ENCODE measurements at places on chromosomes 4 and X.

DNA sequence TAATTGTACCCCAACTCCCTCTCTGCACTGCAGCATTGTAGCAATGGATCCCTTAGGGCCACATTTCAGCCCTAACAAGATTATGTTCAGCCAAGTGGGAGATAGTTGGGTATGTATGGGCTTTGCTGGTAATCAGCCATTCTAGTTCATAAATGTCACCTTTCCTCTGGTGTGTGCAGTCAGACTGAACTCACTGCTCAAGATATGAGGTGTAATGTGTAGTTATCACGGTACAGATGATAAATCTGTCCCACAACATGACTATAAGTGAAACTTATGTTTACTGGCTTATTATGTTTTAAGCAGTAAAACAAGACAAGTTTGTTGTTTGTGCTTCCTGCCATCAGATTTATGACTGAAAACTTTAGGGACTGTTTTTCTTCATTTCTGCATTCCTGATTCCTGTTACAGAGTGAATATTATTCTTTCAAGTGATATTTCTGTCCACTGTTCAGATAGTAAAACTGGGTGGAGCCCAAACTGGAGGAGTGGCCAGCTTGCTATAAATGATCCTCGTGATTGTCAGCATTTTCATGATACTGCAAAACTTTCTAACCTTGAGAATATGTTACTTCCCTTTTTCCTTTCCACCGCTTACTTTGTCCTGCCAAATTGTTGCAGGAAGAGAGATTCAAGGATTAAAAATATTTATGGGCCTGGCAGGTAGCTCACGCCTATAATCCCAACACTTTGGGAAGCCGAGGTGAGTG lies 44.9 kb downstream of the ANAPC4 start:
- no peak for DNase-seq

DNA sequence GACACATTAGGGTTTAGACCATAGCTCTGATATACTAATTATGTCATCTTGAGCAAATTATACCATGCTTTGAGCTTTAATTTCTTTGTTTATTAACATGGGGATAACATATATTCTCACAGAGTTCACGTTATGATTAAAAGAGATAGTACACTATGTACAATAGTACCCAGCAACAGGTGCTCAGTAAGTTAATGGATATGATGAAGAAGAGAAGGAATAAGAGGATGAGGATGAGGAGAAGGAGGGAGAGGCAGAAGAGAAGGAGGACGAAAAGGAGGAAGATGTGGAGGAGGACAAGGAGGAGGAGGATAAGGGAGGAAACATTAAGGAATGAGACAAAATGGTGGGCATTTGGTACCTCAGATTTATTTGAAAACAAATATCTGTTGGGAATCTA lies 260.4 kb downstream of the SH2D1A start:
- no peak for DNase-seq

DNA sequence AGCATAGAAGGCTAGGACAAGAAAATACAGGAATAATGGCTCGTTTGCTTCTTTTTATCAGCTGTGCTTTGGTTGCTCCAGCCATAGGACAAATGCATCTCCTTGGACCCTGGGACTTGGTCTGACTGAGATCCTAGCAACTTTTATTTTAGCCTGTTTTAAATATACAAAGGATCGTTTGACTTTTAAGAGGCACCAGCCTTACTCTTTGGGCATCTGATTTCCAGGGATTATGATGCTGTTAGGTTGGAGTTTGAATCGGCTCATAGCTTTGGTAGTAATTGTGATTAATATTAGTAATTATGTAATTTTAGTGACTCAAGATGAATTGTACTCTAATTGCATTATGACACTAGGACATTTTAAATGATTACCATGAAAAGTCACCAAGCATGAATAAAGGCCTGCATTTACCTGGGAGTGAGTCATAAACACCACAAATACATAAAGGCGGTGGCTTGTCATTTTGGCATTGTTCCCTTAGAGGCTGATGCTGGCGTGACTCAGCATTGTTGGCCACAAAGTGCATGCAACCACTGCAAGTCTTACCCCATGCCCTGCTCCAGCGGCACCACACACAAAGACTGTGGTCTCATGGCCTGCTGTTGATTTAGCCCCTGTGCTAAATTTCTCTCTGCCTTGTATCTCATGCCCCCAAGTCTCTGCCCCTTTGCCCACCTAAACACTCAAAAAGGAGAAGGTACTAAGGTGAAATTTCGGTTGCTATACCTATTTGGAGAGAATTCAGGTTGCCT lies 12.4 kb downstream of the GPAT3 start:
- DNase-seq: peak; percentile 21

GRCh38 chr4:23878912-23879732 lies 10.7 kb downstream of the PPARGC1A start:
- no peak for DNase-seq

DNA sequence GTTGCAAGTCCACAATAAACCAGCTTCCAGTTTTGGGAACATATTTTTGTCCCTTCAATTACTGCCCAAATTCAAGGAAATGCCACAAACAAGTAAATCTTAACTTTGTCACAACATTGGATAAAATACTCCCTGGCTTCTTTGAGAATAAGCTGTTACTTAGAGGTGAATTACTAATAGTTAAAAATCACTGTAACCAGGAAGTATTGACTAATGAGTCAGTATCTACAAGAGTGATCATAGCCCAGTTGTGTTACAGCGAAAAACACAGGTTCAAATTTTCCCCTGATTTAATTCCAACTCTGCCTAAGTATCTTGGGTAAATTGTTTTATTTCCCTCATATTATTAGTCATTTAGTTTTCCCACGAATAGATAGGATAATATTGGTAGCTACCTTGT lies 291.2 kb upstream of the PPARGC1A start:
- DNase-seq: no peak

DNA sequence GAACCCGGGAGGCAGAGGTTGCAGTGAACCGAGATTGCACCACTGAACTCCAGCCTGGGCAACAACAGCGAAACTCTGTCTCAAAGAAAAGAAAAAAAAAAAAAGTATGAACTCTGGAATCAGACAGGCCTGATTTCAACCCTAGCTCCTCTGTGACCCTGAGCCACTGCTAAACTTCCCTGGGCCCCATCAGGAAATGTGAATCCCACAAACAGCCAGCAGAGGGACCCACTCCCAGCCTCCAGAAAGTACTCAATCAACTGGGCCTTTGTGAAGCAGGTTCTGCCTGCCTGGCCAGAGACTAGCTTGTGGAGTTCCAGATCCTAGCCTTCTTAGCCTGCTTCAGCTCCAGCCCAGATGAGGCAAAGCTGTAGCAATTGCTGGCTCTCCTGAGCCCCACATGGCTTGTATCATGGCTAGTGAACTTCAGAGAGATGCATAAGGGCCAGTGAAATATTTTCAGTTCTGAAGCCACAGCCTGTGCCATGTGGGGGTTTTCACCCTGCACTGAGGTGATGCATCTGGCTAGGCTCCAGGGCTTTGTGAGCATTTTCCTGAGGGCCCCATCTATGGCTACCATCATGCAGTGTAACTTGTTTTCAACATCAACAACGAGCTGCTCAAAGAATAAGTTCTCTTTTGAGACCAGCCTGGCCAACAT lies 7.2 kb upstream of the IDS start:
- no peak for DNase-seq

DNA sequence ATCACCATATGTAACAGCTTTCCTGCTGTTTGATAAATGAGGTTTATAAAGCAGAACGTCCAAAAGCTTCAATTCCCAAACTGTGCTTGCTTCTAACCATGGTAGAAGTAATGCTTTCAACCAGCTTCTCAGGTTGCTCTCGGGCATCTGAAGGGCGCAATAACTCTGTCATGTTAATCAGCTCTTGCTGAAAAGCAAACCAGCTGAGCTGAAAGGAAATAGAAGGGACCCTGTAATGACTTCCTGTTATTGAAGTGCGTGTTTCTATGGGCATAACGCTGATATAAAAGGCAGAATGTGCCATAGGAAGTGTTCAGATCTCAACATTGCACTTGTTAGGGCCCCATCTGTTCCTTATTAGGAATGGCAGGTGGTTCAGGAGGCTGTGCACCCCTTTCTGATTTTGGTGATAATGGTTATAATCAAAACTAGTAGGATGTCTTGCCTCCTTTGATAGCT lies 21.2 kb downstream of the HERC3 start:
- DNase-seq: no peak

- no peak for DNase-seq
These were observed 185.0 kb upstream of the GPRIN3 start for GRCh38 chr4:89492581-89493071.

DNA sequence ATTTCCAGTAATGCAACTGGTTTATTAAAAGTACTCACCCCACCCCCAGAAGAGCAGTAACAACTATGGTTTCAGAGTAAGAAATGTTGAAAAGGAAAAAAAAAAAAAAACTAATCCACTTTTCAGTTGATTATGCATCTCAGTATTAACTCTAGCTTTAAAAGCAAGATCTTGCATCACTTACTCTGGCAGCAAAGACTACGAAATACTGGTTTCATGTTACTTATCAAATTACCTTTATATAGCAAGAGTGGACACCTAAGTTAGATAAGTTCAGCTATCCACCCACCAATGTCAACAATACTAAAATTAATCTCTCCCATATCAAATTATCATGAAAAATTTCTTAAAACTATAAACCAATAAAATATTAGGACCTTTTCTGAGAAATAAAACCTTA lies 105.0 kb downstream of the ABCB7 start:
- DNase-seq: no peak

DNA sequence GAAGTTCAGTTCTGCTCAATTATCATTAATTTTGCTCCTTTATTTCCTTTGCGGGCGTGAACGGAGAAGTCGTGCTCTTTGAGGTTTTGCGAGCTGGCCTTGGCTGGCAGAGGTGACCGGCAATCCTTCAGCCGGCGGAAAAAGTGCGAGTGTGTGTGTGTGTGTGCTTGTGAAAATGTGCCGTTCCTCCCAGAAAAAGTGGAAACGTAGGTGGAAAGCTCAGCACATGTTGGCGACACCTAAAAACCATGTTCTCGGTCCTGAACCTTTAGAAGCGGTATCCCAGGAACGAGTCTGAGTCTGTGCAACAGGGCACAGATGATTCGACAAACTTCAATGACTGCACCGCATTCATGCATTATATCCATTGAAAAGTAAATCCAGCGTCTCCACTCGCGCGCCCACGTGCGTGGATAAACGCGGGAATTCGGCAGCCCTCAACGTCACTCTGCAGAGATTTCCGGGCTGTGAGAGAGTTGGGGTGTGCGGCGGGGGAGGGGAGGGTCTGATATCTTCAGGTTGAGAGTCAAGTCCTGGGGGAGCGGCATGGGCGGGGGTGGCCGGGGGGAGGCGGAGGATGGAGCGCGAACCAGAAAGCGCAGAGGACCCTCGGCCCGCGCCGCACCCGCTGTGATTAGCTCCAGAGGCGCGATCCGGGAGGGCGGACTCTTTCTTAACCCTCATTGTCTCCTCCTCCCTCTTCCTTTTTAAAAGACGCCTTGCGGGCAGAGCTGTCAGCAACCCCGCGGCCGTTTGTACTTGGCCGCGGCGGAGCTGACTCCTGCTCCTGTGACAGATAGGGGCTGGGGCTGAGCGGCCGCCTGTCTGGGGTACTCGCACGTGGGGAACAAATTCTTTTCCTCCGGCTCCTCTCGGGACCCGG lies at the start of gene SHISA3:
TSS of gene SHISA3 (plus strand) at position 737 of the 883 bp plus-strand sequence. CDS start 569 bp downstream, outside the sequence.
- no peak for DNase-seq

GRCh38 chr4:45455217-45455616 lies 668.6 kb downstream of the GABRG1 start:
- DNase-seq: no peak

GRCh38 chr4:156228676-156229075 lies 275.0 kb upstream of the CTSO start:
- no peak for DNase-seq

DNA sequence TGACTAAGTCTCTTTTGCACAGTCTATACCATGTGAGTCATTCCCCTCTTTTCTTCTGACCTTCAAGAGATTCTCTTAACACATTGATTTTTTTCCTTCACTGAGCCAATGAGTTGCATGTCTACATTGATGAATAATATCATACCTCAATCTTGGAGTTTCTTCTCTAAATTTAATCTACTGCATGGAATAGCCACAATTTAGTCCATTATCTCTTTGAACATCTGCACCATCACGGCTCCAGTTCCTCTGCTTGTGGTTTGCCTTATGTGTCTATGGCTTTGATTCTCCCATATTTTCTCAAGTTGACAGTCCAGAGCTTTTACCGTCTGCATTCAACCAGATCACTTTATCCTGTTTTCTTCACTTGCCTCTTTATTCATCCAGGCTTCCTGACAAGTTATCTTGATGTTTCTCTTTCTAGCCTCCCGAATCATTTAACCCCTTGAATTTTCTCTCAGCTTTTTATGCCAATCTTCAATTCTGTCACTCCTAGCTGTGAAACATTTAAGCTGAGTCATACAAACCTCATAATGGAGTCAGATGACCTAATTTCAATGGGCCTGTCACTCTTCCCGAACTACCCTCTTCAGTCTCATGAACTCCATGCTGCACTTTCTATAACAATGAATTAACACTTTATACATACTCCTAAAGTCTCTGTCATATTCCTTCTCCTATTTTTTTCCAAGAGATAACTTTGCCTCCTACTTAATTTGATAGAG lies 222.3 kb downstream of the CPE start:
- no peak for DNase-seq

DNA sequence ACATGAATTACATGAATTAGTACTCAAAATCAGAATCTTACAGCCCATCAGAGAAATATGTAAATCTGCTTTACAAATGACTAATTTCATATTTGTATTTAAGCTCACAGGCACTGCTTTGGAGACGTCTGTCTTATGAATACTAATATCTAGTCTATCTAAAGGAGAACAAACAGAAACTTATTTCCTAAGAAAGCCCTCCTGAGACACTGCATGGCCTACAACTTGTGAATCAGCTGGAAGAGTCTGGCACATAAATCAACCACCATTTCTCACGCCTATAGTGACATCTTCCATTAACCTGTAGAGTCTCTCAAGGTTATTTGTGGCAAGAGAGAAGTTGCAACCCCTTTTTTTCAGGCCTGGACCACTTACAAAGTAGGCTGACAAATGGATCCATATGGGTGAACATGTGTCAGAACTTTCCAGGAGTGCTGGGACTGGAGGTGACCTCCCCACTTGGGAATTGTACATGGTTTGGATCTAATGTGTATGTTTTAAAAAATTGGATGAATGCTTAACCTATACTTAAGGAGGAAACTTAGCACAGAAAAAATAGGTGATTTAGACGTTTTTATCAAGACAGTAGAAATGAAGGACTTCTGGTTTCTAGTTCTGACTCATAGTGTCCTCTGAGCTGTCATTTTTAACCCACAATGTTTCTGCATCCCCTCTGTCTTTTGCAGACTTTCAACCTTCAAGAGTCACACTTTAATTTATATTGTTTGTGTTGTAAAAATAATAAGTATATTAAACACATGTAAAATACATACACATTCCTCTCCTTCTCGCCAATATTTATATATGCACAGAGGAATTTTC lies 83.2 kb upstream of the ARHGAP24 start:
- DNase-seq: no peak

DNA sequence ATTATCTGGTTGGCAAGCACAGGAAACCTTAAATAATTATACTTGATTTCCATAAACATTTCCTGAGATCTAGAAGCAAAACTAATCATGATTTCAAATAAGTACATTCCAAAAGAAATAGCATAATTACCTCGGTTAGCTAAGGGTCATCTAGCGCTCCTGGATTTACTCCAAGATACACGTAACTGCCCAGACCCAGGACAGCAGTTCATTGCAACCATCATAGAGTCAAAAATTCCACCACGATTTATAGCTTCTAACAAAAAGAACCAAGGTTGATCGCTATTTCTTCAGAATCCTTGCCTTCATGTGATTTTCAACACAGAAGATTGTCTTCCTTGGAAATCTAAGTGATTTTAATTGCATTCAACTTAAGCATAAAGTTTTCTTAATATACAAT lies 1235.5 kb upstream of the TENM3 start:
- DNase-seq: no peak
